ENCODE measurements at places on chromosomes 12 and 14.
A peak's percentile ranks its signal among the peaks of the same experiment; 100 is the strongest.

DNA sequence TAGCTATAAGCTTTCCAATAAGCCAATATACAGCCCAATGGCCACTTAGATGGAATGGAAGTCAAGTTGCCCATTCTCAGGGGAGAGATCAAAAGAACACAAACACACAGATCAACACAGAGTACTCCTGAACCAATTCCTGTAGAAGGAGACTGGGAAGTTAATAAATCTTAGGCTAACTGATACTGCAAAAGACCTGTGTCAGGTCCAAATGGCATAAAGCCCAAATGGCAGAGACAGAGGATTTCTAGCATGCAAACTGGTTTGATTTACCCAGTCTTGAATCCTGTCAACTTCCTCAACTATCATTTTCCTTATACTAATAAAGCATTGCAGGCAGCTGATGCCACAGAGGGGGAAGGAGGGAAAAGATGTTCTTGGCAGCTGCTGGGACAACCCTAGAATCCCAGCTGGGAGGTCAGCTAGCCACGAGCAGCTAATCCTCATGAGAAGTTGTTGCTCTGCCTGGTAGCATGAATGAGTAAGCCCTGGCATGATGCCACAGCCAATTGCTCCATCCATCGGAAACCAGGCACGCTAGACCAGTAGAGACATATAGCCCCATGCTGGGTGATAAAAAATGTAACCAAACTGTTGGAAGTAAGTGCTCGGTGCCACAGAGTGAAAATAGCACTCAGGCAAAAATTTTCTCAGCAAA is 26.2 kb downstream of the ANG start:
- H3K27me3 ChIP-seq = no peaks in the 10 kb centered on the region
- peak overlapping the region; percentile 48 for H3K27ac ChIP-seq
- peak; percentile 80 for DNase-seq
- H3K4me3 ChIP-seq = no peak overlapping the region
- H3K4me1 ChIP-seq = no peaks in the 10 kb centered on the region

GRCh38 chr12:2244013-2244861 is 191.4 kb downstream of the CACNA1C start:
- H3K27ac ChIP-seq = peak overlapping the region; percentile 46
- H3K27me3 ChIP-seq = no peaks in the 10 kb centered on the region
- H3K4me1 ChIP-seq = no peaks in the 10 kb centered on the region
- H3K4me3 ChIP-seq = no peak overlapping the region
- DNase-seq = no peak

GRCh38 chr14:99599393-99599792 is 4.6 kb downstream of the CCDC85C start:
- peaks cover 10% of the 10 kb centered on the region for H3K4me1 ChIP-seq
- no peak overlapping the region for H3K4me3 ChIP-seq
- H3K36me3 ChIP-seq = no peaks in the 10 kb centered on the region
- DNase-seq = peak; percentile 67
- no peaks in the 10 kb centered on the region for H3K27me3 ChIP-seq
- no peak overlapping the region for H3K27ac ChIP-seq

- H3K27ac ChIP-seq = no peak overlapping the region
- no peaks in the 10 kb centered on the region for H3K36me3 ChIP-seq
- no peaks in the 10 kb centered on the region for H3K4me1 ChIP-seq
These were observed 5.2 kb downstream of the EPYC start for GRCh38 chr12:90999527-90999926.

- no peaks in the 10 kb centered on the region for H3K27me3 ChIP-seq
- no peak overlapping the region for H3K27ac ChIP-seq
- DNase-seq = peak; percentile 50
- no peak overlapping the region for H3K4me3 ChIP-seq
- H3K36me3 ChIP-seq = no peaks in the 10 kb centered on the region
- H3K4me1 ChIP-seq = no peaks in the 10 kb centered on the region
These were observed 20.6 kb downstream of the RDH12 start for GRCh38 chr14:67722293-67722692.

DNA sequence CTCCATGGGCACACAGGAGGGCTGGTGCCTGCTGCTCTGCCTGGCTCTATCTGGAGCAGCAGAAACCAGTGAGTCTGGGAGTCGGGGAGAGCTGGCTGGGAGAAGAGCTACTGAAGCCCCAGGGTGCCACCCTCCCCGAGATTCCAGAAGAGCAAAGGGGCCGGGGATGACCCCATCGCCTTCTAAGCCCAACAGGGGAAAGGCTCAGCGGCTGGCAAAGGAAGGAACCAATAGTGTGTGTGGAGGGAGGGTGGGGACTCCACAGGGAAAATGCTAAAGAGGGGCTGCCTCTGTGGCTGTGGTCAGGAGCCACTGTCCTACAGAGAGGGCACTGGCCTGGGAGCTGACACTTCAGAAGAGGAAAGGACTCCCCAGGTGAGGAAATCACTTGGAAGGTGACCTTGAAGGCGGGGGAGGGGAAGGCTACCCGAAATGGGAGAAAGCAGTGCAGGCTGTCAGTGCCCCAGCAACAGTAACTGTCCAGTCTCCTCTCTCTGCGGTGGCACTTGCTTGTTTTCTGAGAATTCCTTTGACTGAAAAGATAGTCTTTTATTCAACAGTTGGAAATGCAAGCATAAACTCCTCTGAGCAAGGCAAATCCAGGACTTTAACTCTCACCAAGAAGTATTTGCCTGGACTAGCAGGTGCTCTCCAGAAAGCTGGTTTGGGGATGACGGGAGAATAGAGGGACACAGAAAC is 552 bp downstream of the TAPBPL start:
- H3K27me3 ChIP-seq = no peaks in the 10 kb centered on the region
- H3K4me1 ChIP-seq = no peaks in the 10 kb centered on the region
- peak overlapping the region; percentile 59 for H3K4me3 ChIP-seq
- H3K36me3 ChIP-seq = peaks cover 36% of the 10 kb centered on the region

GRCh38 chr12:70002912-70003255 is 177.9 kb downstream of the MYRFL start:
- H3K4me3 ChIP-seq = no peak overlapping the region
- H3K27me3 ChIP-seq = no peaks in the 10 kb centered on the region
- no peaks in the 10 kb centered on the region for H3K36me3 ChIP-seq
- H3K27ac ChIP-seq = peak overlapping the region; percentile 60
- no peak for DNase-seq

- no peak overlapping the region for H3K27ac ChIP-seq
- no peak for DNase-seq
- no peaks in the 10 kb centered on the region for H3K27me3 ChIP-seq
These were observed 103.0 kb downstream of the PEBP1 start for GRCh38 chr12:118238888-118239287.

- no peaks in the 10 kb centered on the region for H3K27me3 ChIP-seq
- no peak overlapping the region for H3K4me3 ChIP-seq
- no peak overlapping the region for H3K27ac ChIP-seq
- no peaks in the 10 kb centered on the region for H3K4me1 ChIP-seq
- no peak for DNase-seq
These were observed 23.3 kb upstream of the NOS1 start for GRCh38 chr12:117384735-117385134.

GRCh38 chr14:71780075-71780474 is 152.2 kb upstream of the RGS6 start:
- no peaks in the 10 kb centered on the region for H3K27me3 ChIP-seq
- H3K4me3 ChIP-seq = no peak overlapping the region
- H3K4me1 ChIP-seq = no peaks in the 10 kb centered on the region
- no peaks in the 10 kb centered on the region for H3K36me3 ChIP-seq
- no peak for DNase-seq
- H3K27ac ChIP-seq = no peak overlapping the region

DNA sequence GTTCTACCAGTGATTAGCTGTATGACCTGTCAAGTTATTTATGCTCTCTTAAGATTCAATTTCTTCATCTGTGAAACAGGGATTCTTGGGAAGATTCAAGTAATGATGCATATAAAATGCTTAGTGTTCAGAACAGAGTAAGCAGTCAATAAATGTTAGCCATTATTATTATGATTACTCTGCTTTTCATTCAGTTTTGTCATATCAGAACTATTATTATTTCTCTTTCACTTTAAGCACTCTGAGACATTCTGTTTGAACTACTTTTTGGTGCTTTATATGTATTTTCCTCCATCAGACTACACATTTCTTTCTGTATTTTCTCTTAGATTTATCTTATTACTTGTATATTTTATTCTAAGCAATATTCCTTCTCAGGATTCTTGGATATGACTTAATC is 81.2 kb downstream of the CFAP54 start:
- H3K4me3 ChIP-seq = no peak overlapping the region
- no peaks in the 10 kb centered on the region for H3K27me3 ChIP-seq
- H3K4me1 ChIP-seq = no peaks in the 10 kb centered on the region
- DNase-seq = no peak
- no peaks in the 10 kb centered on the region for H3K36me3 ChIP-seq
- H3K27ac ChIP-seq = no peak overlapping the region

DNA sequence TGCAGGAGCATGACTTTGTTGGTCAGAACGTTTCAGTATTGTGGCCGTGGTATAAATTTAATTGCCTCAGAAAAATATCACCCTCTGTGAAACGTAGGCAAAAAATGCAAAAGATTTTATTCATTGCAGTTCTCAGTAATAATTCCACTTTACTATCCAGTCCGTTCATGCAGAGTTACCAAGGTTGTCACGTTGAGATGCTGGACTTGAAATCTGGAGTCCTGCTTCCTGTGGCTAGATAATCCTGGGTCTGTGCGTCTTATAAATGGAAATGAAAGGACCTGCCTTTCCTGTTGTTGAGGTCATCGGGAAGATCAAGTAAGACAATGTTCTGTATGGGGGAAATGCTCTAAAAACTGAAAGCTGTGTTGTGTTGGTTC is 1.3 kb upstream of the AVPR1A start:
- no peak overlapping the region for H3K27ac ChIP-seq
- H3K4me3 ChIP-seq = no peak overlapping the region
- H3K36me3 ChIP-seq = no peaks in the 10 kb centered on the region
- no peak for DNase-seq
- H3K27me3 ChIP-seq = peaks cover 25% of the 10 kb centered on the region
- no peaks in the 10 kb centered on the region for H3K4me1 ChIP-seq

DNA sequence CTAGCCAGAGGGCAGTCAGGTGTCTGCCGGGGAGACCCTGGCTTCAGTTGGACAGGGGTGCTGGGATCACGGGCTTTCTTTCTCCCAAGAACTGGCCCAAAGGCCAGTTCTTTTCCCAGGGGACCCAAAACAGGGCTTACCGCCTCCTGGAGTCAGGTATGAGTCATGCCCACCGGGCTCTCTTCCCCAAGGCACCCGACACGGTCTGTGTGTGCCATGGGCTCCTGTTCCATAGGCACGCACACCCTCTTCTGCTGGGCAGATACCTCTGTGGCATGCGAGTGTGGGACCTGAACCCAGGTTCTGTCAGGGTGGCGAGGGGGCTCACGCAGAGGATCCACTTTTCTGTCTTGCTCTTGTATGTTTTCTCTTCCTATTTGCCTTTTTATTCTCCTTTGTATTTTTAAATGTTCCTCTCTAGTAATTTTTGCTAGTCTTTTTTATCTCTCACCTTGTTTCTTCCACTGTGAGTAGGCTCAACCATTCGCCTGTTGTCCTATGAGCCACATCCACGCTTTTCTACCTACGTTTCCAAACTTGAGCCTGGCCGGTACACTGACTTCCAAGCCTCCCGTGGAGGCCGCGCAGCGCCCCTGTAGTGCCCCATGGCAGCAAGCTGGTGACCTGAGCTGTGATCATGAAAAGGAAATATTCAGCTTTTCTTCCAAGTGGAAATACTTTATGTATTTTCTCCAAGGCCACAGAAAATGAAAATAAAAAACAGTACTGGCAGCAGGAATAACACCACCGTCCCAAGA is 362.2 kb downstream of the CACNA1C start:
- no peak for DNase-seq
- H3K36me3 ChIP-seq = no peaks in the 10 kb centered on the region
- H3K27me3 ChIP-seq = no peaks in the 10 kb centered on the region
- no peaks in the 10 kb centered on the region for H3K4me1 ChIP-seq

GRCh38 chr12:25269701-25270100 is 19.0 kb upstream of the KRAS start:
- H3K4me1 ChIP-seq = no peaks in the 10 kb centered on the region
- H3K4me3 ChIP-seq = no peak overlapping the region
- no peaks in the 10 kb centered on the region for H3K27me3 ChIP-seq
- no peak for DNase-seq
- H3K36me3 ChIP-seq = no peaks in the 10 kb centered on the region
- no peak overlapping the region for H3K27ac ChIP-seq

DNA sequence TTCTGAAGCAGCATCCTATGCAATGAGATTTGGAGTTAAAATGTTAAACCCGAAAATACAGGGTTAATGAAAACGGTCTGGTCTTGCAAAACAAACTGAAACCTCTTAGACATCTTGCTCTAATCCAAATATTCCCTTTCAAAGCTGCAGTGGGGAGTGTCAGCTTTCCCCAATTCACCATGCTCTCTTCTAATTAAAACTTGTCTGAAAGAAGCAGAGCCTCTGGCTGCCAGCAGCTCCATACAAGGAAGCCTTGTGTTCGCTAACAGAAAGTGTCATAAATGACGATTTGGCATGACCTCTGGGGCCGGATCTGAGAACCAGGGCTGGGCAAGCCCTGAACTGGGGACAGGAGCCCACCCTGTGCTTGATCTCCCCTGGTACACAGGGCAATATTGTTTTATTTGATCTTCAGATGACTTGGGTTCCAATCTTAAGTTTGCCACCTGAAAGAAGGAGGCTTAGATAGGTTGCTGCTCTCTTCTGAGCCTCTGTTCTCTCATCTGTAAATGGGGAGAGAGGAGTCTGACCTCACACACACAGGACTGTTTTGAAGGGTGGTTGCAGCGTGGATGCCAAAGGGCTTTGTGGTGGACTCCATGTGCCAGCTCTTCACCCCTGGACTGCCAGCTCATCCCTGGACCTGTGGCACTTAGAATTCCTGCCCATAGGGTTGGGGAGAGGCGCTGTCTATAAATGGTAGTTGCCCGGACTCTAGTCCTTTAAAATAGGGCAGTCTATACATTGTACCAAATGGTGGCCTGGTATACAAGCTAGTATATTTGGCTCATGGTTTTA is 7.8 kb downstream of the KMT5A start:
- peaks cover 5% of the 10 kb centered on the region for H3K4me1 ChIP-seq
- H3K4me3 ChIP-seq = no peak overlapping the region
- no peak for DNase-seq

- no peaks in the 10 kb centered on the region for H3K27me3 ChIP-seq
- no peak for DNase-seq
- H3K4me3 ChIP-seq = no peak overlapping the region
These were observed 78.5 kb downstream of the PPM1H start for GRCh38 chr12:62856454-62856853.

- no peak for DNase-seq
- H3K27ac ChIP-seq = peak overlapping the region; percentile 98
- H3K27me3 ChIP-seq = no peaks in the 10 kb centered on the region
- no peaks in the 10 kb centered on the region for H3K36me3 ChIP-seq
- peaks cover 22% of the 10 kb centered on the region for H3K4me1 ChIP-seq
- H3K4me3 ChIP-seq = no peak overlapping the region
These were observed 3.0 kb downstream of the NCOR2 start for GRCh38 chr12:124564232-124564958.

- H3K4me1 ChIP-seq = peaks cover 12% of the 10 kb centered on the region
- no peak for DNase-seq
- no peak overlapping the region for H3K4me3 ChIP-seq
- no peak overlapping the region for H3K27ac ChIP-seq
- no peaks in the 10 kb centered on the region for H3K27me3 ChIP-seq
These were observed 21.6 kb downstream of the FBXL14 start for GRCh38 chr12:1572731-1573130.

GRCh38 chr12:123152833-123153232 is 1.9 kb upstream of the PITPNM2 start:
- no peak overlapping the region for H3K4me3 ChIP-seq
- no peak for DNase-seq
- H3K27ac ChIP-seq = no peak overlapping the region
- H3K27me3 ChIP-seq = no peaks in the 10 kb centered on the region

Measured in Peyer's patch (tissue), 4 donors.